ENCODE measurements at places on chromosomes 7 and 10.

DNA sequence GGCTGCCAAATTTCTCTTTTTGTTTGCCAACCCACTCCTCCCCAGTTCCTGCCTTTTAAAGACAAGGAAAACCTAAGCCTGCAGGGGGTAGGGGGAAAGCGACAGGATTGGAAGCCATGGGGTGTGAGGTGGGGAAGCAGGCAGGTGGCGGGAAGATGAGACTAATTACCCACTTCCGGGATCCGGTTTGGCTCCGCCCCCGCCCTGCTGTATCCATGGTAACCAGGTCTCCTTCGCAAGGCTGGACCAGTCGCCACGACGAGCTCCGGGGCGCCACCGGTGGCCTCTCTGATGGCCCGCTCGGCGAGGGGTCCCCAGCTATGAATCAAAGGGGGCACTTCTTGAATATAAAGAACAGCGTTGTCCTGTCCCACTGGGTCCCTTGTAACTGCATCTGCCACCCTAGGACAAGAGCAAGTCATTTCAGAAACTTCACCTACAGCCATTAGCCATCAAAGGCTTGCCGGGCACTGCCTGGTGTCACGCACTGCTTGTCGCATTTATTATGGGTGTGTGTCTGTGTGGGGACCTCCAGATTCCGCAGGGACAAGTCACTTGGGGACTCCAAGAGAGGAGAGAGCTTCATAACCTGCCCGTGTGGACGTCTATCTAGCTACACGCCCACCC, 55.4 kb upstream of the LMTK2 start:
- peak; percentile 28 for DNase-seq

DNA sequence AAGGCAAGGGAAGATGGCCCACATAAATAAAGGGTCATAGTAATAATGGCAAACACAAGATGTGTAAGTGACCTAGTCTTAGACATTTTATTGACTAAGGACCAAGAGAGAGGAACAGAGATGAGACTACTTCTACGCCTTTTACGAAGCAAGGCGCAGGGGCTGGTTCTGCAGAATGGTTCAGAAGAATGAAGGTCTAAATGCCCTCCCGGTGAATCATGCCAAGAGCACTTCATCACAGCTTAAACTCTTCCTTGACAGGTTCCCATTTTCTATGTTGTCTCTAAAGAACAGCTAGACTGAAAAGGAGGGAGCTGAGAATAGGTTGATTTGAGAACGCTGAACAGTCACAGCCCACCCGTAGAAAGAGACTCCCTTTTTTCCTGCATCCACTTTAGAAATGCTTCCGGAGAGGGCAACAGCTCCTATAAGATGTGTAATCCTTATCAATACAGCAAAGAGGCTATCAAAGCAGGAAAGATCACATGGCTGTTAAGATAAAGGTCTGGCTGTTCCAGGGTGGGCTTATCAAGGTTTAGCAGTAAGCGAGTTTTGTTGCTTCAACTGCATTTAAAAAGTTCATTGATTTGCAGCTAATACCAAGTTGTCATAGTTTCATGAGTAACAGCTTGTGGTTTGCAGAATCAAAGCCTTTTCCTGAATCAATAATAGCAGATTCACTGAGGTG, 93.4 kb upstream of the AUTS2 start:
- DNase-seq, result no peak

DNA sequence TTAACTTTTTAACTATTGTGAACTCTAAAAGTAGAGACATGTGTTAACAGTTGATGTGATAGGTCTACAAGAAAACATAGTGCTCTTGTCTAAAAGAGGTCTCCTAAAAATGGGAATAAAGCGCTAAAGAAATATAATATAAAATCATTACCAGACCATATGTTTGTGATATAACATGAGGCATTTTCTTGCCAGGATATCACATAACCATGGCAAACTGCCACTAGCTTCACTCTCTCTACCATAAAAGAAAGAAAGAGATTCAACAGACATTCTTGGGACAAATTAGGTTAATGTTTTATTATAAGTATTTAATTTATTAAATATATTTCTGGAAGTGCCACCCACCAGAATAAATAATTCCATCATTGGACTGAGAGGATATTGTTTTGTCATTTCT, 115.0 kb downstream of the TMEM26 start:
- no peak for DNase-seq

- no peak for DNase-seq
Measured at GRCh38 chr7:137992550-137993394, 9.1 kb downstream of the CREB3L2 start.

- DNase-seq, result no peak
Measured at GRCh38 chr10:127148933-127149220, 47.5 kb downstream of the INSYN2A start.

GRCh38 chr10:14773551-14774213, 1.0 kb downstream of the FAM107B start:
- DNase-seq, result no peak

DNA sequence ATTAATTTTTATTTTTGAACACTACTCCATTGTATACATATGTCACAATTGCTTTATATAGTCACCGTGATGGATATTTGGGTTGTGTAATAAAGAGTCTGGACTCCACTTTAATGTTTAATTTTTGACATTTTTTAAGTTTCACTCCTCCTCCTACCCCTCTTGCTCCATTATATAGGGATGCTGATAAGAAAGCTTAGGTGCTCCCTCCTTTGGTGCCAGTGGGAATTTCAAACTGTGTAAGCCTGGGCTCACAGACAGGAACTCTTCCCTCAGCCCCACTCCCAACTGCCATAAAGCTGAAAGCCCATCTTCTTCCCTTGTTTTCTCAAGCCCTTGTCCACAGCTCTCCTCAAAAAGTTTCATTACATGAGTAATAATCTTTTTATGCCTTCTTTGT, 47.6 kb downstream of the TWIST1 start:
- DNase-seq, result no peak

- no peak for DNase-seq
Measured at GRCh38 chr10:59903871-59904270, 2.5 kb downstream of the CCDC6 start.

GRCh38 chr7:128892521-128893250, 17.8 kb downstream of the KCP start:
- no peak for DNase-seq

GRCh38 chr10:21402606-21403083, 122.8 kb downstream of the SKIDA1 start:
- DNase-seq, result no peak

- no peak for DNase-seq
Measured at GRCh38 chr10:53839440-53840039, 961.5 kb downstream of the PCDH15 start.

- DNase-seq, result no peak
Measured at GRCh38 chr7:78473021-78473420, 674.4 kb downstream of the PHTF2 start.

GRCh38 chr7:132526111-132526740, 50.0 kb downstream of the PLXNA4 start:
- DNase-seq, result no peak

DNA sequence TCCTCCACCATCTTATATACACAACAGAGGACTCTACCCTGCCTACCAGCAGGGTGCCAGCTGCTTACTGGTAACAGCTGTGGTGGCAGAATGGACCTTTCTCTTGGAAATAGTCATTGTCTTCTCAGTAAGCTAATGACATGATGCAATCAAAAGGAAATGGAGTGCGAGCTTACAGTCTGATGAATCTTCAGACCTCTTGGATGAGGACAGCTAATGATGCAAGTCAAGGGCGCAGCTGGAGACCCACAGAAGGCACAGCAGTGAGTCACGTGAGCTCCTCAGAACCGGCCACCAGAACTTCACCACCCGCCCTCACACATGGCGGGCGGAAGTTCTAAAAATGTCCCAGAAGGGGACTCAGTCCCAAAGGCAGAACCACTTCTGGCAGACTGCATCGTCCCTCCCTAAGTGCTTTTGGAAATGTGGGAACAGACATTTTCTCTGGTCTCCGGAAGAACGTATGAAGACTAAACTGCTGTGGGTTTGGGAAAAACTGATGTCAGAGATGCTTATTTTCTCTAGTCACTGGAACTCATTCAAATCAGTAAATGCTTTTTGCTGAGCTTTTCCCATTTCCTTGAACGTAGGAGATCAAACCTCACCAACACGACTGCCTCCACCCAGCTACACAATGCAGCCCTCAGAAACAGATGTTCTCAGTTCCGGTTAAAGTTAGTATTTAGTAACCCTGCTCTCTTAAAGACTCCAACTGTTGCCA, 96.4 kb downstream of the FAS start:
- no peak for DNase-seq

- no peak for DNase-seq
Measured at GRCh38 chr10:32371101-32371500, 24.1 kb upstream of the EPC1 start.

- DNase-seq, result peak; percentile 51
Measured at GRCh38 chr10:128063736-128064107, 62.5 kb downstream of the MKI67 start.

GRCh38 chr7:85471740-85472139, 284.9 kb upstream of the SEMA3D start:
- DNase-seq, result no peak

DNA sequence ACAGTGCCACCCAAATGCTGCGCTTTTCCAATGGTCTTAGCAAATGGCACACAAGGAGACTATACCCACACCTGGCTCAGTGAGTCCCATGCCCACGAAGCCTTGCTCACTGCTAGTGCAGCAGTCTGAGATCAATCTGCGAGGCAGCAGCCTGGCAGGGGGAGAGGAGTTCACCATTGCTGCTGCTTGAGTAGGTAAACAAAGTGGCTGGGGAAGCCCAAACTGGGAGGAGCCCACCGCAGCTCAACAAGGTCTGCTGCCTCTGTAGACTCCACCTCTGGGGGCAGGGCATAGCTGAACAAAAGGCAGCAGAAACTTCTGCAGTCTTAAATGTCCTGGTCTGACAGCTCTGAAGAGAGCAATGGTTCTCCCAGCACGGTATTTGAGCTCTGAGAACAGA, 891.2 kb downstream of the PCDH15 start:
- DNase-seq, result no peak

DNA sequence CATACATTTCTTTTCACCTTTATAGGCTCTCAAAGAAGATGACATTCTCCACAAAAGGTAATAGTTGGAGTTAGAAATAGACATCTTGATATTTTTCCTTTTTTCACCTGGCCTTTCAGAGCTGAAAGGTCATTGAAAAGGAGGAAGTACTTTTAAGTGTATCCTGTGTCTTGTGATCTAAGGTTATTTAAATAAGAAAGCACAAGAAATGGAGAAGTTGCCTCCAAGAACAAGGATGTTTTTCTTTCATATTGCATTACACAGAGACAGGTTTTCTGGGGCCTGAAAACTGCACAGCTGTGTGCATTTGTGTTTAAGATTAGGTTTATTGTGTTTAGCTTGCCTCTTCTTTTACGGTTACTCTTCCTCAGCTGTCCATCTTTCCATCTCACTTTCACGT, 103.4 kb upstream of the SEMA3D start:
- no peak for DNase-seq

- DNase-seq, result no peak
Measured at GRCh38 chr10:133444342-133445267, 9.1 kb upstream of the SCART1 start.

GRCh38 chr7:68005992-68006391, 1009.4 kb downstream of the TYW1 start:
- no peak for DNase-seq

GRCh38 chr10:120732067-120732466, 119.1 kb upstream of the WDR11 start:
- no peak for DNase-seq

DNA sequence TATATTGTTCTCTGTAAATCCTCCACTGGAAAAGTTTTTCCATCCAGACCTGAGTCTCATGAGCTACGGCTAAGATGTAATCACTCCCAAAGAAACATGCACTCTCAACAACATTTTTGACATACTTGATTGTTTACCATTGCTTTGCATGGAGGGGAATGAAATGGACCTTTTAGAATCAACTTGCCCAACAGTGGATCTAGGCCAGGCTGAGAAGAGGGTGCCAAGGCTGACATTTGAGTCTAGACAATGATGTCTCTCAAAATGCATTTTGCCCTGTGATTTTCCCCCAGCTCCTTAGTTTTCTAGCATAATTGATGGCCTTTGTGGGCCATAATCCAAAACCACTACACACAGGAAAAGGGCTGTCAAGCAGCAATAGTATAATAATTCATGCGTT, 297.9 kb upstream of the KLF6 start:
- DNase-seq, result no peak

DNA sequence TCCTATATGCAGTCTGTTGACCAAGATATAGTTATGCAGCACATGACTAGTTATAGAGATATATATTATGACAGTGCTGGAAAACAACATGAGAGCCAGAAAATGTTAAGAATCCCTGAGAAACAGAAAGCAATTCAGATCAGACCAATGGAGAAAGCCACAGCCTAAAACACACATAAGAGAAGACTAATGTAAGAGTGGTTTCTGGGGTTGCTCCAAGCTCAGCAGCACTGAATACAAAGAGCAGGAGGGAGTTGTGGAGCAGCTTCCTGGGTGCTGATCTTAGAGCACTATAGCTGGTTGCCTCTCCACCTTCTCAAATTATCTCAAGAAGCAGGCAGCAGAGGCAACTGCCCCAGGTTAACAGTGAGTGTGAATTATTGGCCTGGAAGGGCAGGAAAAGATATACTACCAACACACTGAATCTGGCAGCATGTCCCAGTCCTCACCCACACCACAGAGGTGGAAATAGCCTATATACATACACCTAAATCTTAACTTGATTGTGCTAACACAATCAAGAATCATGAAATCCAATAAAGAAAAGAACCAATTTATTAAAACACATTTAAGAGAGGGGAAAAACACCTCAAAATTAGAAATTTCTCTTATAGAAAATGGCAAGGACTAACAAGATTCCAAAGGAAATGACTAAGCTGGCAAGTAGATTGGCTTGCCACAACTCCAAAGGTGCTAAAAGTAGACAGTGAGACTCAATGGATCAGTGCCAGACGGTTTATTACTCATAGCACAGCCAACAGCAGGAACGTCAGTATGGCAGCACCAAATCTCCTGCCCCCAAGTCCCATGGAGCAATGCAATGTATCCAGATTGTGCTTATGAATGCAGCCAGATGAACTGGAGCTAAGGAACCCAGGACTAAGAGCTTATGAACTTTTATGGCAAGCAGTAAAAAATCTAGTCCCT, 5.1 kb downstream of the PTTG1IP2 start:
- no peak for DNase-seq

GRCh38 chr7:133052401-133052756, 29.5 kb downstream of the CHCHD3 start:
- DNase-seq, result no peak

GRCh38 chr10:74150204-74150989, at the start of gene AP3M1:
Gene AP3M1, minus strand, starts transcription at chr10:74150828. Its CDS starts 12,449 bp downstream, at chr10:74138379.
- peak; percentile 85 for DNase-seq

GRCh38 chr10:86958901-86959736, 720 bp downstream of the SNCG start:
- DNase-seq, result no peak

All from GM20000 (cell line).